Stimulated activated CD4-positive, alpha-beta T cell treated with anti-CD3 and anti-CD28 coated beads, Interleukin-12 subunit alpha, Interleukin-12 subunit beta, amount 100 ng/mL, for 4 hours (primary cell): ENCODE measurements at places on chromosomes 13 and 19.

- DNase-seq: no peak
Measured at GRCh38 chr13:106151056-106151699, 384.3 kb downstream of the EFNB2 start.

- DNase-seq: no peak
Measured at GRCh38 chr13:71017607-71018006, 849.4 kb downstream of the DACH1 start.

DNA sequence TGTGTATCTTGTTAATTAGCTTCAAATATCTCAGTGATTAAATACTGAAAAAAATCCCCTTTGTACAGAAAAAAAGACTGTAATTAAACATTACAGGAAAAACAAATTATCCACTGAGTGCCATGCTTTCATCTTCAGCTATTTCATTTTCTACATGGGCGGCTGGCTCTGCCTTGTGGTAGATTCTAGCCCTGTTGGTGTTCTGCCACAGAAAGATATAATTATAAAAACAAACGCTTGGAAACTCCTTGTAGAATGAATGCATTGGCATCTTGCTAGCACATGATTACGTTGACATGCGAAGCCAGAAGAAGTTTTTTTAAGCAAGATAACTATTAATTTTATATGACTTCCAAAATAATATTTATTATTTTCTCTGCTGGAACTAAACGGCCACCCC lies 496.8 kb downstream of the MYO16 start:
- no peak for DNase-seq

GRCh38 chr13:49343255-49343654 lies 95.5 kb downstream of the CDADC1 start:
- no peak for DNase-seq

DNA sequence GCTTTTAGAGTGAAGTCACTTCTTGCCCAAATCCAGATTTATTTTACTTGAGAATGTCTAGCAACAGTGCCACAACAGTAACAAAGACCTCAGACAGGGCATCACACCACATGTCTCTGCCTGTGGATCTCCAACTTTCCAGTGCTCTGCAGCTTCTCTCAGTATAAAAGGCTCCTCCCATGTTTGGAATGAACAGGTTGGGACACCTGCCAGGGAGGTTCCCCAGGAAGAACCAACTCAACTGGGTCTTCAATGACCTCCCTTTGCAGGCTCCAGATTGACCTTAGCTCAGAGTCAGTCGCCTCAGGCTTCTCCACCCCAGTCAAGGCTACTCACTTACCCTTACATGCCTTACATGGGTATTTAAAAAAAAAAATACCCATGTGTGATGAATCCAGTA lies 3.4 kb downstream of the ZNF823 start:
- no peak for DNase-seq

- DNase-seq: no peak
Measured at GRCh38 chr19:19624032-19624570, 3.9 kb downstream of the LPAR2 start.

DNA sequence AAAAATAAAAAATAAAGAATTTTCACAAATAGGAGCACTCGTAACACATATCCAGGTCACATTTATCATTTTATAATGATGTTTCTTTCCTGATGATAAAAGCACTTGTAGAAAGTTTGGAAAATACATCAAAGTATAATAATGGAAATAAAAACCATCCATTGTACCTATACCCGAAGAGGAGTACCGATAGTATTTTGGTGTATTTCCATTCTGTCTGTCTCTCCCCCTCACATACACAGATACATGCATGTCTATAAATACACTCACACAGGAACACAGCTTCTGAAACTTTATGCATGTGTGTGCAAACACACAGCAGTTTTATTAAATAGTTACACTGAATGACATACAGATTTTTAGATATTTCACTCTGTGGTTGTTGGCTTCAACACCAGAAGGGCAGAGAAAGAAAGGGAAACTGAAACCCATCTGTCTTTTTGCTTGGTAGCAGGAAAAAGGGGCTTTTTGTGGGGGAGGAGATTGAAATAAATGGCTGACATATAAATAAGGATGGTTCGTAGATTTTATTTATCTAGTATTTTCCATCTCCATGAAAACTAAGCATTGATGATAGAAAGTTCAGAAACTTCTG lies 114.8 kb downstream of the LRCH1 start:
- no peak for DNase-seq
